ENCODE measurements at places on chromosomes 16 and 17.

DNA sequence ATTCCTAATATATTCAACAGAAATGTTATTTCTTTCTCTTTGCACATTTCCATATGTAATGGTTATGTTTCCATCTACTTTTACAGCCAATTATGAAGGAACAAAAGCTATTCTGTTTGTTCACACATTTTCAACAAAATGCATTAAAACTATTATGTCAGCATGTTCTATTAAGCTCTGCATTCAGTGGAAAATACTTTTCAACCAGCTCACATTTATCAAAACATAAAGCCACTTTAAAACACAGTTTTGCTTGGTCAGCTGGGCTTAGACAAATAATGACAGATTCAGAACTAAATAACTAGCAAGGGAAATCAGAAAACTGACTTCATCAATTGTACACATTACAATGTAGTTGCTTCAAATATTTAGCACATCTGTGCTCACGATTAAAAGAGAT, 6.9 kb downstream of the SALL1 start:
- DNase-seq, result no peak

GRCh38 chr16:84832488-84833143, 12.8 kb downstream of the CRISPLD2 start:
- DNase-seq, result no peak

DNA sequence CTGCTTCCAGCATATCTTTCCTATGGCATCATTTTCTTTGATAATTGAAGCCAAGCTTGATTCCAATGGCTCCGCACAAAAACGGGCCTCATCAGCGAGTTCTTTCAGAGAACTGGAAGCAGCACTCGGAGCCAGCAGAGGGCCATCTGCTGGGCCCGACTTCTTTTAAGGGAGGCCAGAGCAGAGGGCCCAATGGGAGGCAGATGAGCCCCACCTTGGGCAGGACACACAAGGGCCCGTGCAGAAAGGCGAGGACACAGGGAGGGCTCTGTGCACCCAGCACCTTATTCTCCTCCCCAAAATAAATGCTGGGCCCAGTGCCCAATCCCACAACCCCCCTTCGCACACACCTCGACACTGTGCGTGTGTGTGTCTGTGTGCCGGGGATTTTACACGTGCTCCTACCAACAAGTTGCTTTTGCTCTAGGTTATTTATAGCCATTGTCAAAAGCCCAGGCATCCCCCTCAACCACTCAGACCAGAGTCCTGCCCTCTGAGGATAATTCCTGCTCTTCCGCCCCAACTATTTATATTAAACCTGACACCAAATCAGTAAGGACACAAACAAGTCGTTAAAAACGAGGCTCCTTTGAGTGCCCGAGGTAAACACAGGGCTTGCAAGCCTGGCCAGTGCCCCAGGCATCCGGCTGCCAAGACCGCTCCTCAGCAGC, 6.8 kb downstream of the AXIN2 start:
- DNase-seq, result no peak

- DNase-seq, result no peak
Measured at GRCh38 chr16:3195975-3196374, 8.0 kb downstream of the OR1F1 start.

DNA sequence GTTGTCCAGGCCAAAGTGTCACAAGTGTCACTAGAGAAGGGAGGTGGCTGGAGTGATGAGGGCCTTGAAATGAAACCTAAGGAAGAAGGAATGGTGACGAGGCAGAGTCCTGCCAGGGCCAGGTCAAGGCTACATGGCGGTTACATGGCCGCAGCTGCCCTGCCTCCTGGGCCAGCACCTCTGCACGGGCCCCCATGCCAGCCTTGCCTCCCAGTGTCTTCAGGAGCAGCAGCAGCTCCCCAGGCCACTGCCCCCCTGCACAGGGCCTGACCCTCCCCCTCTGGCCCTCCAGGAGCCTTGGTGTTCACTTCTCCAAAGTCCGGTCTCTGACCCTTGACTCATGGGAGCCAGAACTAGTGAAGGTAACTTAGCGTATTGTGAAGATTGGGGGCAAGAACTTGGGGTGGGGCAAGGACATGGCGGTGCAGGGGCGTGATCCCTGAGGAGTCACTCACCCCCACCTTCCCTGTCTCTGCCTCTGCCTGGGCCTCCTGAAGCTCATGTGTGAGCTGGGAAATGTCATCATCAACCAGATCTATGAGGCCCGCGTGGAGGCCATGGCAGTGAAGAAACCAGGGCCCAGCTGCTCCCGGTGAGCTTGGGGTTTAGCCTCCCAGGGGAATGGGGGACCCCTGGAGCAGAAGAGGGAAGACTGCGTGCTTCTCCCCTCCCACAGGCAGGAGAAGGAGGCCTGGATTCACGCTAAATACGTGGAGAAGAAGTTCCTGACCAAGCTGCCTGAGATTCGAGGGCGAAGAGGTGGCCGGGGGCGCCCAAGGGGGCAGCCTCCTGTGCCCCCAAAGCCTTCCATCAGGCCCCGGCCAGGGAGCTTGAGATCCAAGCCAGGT, 4.1 kb upstream of the KCTD11 start:
- no peak for DNase-seq

GRCh38 chr16:67463059-67463458, 17.9 kb downstream of the ATP6V0D1 start:
- no peak for DNase-seq

DNA sequence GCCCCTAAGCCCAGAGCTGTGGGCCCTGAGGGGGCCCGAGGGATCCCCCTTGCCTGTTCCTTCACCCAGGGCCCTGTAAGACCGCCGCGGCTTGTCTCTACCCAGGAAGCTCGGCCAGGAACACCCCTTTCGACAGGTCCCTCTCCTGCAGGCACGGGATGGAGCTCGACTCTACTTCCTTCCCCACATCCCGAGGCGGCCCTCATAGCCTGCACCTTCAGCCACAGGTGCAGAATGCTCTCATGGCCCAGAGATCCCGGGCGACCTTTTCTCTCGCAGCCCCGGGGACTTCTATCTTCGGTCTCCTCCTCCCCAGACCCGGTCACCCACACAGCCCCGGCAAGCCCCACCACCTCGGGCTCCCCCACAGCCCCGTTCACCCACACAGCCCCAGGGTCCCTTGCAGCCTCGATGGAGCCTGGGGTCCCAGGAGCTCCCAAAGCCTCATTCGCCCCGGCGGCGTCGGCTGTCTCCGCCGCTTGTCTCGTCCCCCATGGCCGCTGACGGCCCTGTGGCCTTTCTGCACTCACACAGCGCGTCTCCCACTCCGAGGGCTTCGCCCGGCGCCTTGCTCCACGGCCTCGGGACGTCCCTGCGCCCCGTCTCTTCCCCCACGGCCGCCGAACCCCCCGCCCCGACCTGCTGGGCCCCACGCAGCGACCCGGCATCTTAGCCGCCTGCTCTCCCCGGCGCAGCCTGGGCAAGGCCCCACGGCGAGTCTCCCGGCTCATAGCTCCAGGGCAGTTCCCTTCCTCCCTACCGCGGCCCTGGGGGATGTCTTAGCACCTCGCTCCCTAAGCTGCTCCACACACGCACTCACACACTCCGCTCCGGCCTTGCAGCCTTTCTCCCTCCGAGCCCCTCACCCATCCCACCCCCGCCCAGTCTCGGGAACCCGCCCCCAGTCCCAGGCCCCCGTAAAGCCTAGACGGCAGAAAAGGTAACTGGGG, 650 bp downstream of the KIAA0753 start:
- DNase-seq, result no peak

DNA sequence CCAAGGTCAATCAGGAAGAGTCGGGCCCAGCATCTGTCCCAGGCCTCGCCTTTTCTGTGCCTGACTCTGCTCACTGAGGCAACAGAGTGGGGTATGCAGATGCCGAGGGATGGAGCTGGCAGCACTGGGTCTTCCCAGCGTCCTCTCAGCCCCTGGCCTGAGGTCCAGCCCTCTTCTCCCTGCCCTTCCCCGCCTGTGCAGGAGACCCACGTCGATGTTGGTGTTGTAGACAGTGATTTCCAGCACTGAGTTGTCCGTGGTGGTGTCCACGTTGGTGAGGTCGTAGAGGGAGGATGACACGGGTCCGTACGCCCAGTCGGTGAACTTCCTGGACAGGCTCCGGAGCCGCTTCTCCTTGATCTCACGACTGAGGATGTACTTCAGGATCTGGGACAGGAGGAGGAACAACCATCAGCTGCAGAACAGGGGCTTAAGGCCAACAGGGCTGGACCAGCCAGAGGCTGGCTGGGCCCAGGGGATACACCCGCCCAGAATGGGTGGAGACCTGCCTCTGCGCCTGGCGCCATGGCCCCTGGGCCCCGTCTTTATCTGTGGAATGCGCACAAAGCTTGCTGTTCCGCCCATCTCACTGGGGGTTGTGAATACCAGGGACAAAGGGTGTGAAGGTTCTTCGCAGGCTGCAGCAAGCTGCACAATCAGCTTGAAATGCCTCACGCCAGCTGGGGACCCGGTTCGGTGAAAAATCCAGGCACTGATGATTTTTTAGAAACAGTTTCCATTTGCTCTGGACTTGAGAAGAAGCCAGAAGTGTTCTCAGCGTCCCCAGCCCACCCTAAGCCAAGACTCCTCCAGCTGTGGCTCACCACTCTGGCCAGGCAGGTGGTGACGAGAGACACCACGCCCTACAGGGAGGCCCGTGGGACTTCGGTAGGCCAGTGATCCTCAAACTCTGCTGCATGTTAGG, 27.5 kb downstream of the TRPV3 start:
- DNase-seq, result no peak

GRCh38 chr16:85304337-85304736, 192.1 kb upstream of the CIBAR2 start:
- no peak for DNase-seq

DNA sequence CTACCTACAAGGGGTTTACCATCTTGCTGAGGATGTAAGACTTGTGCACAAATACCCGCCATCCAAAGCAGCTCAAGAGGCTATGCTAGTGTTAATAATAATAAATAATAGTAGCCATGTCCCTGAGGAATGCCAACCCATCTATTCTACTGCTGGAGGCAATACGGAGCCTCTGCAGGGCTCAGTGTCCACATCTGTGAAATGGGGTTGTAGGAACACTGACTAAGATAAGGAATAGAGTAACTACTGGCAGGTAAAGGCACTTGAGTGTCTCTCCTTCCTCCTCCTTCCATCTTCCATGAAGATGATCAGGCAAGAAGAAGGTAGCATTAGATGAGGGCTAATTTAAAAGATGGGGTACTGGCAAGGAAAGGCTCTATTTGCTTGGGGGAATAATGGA, 295.3 kb downstream of the SLC39A11 start:
- no peak for DNase-seq
